ENCODE measurements at places on chromosomes 7 and 10. TPM values are rescaled to one million over a fixed set of nuclear protein-coding genes. Genes with fewer than 3 reads are reported as not detected.

Gene METTL27
- total RNA-seq = 0.44 TPM

Gene CFTR
- total RNA-seq = 0.11 TPM

GRCh38 chr7:6160191-6160623 lies 112.2 kb downstream of the CYTH3 start:
- DNase-seq = peak; percentile 69

Gene PPP1R3A
- total RNA-seq = 133 TPM

DNA sequence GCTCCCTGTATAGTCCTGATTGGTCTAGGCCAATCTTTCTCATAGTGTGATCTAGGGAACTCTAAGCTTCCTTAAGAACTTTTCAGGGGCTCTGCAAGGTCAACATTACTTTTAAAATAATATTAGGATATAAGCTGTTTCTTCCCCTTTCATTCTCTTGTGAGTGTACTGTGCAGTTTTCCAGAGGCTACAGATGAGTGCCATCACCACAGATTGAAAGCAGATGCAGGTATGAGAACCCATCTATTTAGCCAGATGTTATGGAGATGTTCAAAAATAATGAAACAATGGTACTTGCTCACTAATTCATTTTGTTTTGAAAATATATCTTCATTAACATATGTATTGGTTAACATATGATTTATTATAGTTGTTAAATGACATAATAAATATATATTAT lies 169.2 kb upstream of the SEMA3A start:
- DNase-seq = no peak

DNA sequence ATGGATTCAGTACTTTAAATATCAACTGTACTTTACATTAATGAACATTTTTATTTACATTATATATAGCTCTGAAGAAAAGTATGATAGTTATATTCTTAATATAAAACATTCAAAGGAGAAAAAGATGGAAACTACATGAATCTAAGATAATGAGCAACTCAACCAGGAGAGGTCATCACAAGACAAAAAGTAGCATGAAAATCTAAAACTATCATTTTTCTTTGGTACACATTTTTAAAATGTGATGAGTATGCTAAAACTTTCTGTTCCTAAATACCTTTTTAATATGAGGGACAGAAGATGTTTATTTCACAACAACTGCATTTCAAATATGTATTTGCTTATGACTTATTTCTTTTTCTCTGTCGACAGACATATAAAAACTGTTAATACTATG lies 2.4 kb downstream of the CNTNAP2 start:
- no peak for DNase-seq

Gene MICALL2
- total RNA-seq = 8.3 TPM

Gene C7orf25
- 4.9 TPM for total RNA-seq

Gene FAM221A
- total RNA-seq = 2.9 TPM

DNA sequence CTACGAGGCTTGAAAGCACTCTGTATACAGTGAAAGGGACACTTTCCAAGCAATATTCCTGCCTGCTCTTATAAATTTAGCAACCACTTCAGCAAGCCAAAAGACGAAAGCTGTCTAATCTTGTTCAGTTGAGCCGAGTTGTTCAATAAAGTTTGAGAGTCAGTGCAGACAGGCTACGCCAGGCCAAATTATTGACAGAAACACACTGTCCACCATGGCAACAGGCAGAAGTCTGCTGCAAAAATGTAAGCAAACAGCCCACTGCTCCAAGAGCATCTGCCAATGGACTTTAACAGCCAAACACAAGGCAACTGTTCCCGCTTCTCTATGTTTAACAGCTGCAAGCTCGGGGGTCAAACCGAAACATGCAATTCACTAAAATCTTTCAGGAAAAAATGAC lies 85.7 kb downstream of the GLI3 start:
- no peak for DNase-seq

Gene H2AZ2
- total RNA-seq = 265 TPM

GRCh38 chr7:38339953-38340819 lies 66.8 kb upstream of the TARP start:
- DNase-seq = no peak

Gene RASSF4
- 103 TPM for total RNA-seq

Gene SVOPL
- total RNA-seq = not detected

DNA sequence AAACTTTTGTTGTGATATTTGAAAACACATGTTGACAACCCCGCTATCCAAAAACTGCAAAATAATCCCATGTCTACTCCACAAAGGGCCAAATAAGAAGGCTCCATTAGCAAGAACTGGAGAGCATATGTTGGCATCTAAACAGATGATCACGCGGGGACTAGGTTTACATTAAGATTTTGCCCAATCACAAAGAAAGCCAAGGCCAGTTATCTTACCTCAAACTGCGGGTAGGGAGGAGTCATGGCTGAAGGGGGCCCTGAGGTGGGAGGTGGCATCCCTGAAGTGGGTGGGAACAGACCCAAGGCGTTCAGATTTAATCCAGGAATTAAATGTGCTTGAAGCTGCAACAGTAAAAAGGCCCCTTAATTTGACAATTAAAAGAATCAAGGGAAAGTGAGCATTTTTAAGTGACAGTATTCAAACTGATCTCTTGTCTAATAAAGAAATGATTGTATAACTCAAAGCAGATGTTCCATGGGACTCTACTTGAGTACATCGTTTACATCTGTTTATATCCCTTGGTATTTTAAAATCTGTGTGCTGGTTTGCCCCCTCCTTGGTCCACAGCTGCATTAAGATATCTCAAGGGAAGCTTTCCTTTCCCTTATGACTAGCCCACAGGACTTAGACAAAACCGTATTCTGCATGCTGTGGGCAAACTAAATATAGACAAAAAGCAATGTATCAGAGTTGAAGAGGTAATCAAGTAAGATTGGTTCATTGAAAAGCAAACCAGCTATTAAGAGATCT lies 42.9 kb downstream of the MALSU1 start:
- no peak for DNase-seq

- no peak for DNase-seq
Observed at GRCh38 chr10:122304054-122304579, 33.0 kb downstream of the BTBD16 start.

Gene CLDN4
- total RNA-seq = 0.27 TPM

Gene PCLO
- total RNA-seq = 4.2 TPM

Gene KLF14
- total RNA-seq = 0.11 TPM

Gene LHFPL3
- total RNA-seq = not detected

- no peak for DNase-seq
Observed at GRCh38 chr7:26034391-26034790, 117.6 kb upstream of the NFE2L3 start.

- DNase-seq = no peak
Observed at GRCh38 chr10:42630537-42631134, 7.7 kb downstream of the ZNF33B start.

Gene HMX2
- not detected for total RNA-seq

DNA sequence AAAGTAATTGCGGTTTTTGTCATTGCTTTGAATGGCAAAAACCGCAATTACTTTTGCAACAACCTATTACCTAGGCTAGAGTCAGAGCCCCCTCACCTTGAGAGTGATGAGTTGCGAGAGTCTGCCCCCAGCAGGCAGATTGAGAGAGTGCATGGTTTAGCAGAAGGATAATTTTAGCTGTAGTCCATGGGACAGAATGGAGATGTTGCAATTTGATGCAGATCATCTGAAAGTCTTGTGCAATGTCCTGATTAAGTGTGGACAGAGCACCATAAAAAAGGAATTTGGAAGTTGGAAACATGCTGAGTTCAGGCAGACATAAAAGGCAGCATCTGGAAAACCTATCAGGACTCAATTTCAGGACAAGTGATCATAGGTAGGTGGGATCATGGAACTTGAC lies 48.7 kb downstream of the GPR141 start:
- DNase-seq = no peak

Data from left ventricle myocardium inferior (tissue), 1 donor.